ENCODE measurements at places on chromosomes 5 and 9. TPM values are rescaled to one million over a fixed set of nuclear protein-coding genes. Genes with fewer than 3 reads are reported as not detected.

The PTGES gene
- 0.33 TPM for total RNA-seq

The SPINK1 gene
- total RNA-seq: not detected

The SAPCD2 gene
- 14.7 TPM for total RNA-seq

The MRPS2 gene
- total RNA-seq: 42.8 TPM

The MLANA gene
- total RNA-seq: not detected

The IL9 gene
- total RNA-seq: not detected

The IGFBPL1 gene
- not detected for total RNA-seq
